Gastrocnemius medialis (tissue), 4 donors: ENCODE measurements at places on chromosomes 4 and X.
A peak's percentile ranks its signal among the peaks of the same experiment; 100 is the strongest.

DNA sequence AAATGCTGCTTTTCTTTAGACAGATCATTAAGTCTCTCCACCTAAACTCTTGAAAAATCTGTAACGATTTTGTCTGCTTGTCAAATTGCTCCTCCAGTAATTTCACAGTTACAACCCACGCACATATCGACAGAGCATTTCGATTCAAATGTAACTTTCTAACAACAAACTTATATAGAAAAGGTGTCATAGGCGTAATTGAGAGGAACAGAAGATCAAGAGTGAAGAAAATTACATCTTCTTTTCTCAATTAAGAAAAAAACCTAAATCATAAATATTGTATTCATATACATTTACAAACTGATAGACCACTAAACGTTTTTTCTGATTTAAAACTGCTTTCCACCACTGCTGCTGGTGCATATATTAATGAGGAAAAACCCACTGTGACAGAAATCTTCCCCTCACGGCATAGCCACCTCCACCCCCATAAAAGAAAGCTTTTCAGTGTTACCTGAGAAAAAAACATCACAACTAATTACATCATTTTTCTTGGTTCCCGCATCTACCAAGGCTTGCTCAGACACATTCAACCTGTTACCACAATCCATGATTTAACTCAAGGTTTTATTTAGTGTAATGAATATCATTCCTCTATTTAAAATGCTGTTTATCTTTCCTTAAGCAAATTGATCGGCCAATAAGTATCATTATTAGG lies 1.9 kb downstream of the GPM6A start:
- no peaks in the 10 kb centered on the region for H3K27me3 ChIP-seq
- no peaks in the 10 kb centered on the region for H3K4me1 ChIP-seq
- no peak overlapping the region for H3K27ac ChIP-seq

- H3K4me3 ChIP-seq: peak overlapping the region; percentile 58
- no peaks in the 10 kb centered on the region for H3K4me1 ChIP-seq
- DNase-seq: no peak
These were observed 62.4 kb downstream of the TRAPPC11 start for GRCh38 chr4:183721207-183722081.

- no peak overlapping the region for H3K27ac ChIP-seq
- no peaks in the 10 kb centered on the region for H3K27me3 ChIP-seq
- no peaks in the 10 kb centered on the region for H3K36me3 ChIP-seq
- H3K4me3 ChIP-seq: no peak overlapping the region
These were observed 23.5 kb upstream of the ELF2 start for GRCh38 chr4:139200506-139200905.

- H3K36me3 ChIP-seq: no peaks in the 10 kb centered on the region
- H3K4me3 ChIP-seq: no peak overlapping the region
- H3K27ac ChIP-seq: no peak overlapping the region
- H3K27me3 ChIP-seq: no peaks in the 10 kb centered on the region
- no peak for DNase-seq
These were observed 325.0 kb downstream of the EVC2 start for GRCh38 chr4:5383191-5383980.

DNA sequence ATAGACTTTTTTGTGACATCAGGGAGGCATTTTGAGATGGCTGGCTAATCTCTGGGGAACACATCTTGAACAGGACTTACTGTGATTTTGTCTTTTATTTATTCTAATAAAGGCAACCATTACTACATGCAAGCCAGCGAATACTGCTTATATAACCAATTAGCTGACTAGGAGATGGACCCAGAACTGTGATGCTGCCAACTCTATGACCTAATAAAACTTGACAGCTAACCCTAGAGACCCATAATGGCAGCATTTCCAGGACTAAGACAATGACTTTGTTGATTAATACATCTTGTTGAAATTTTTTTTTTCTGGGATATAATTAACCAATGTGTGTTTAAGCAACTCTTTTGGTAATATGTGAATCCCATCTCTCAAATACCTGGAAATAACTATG lies 584.6 kb downstream of the PRR32 start:
- no peak overlapping the region for H3K27ac ChIP-seq
- no peak overlapping the region for H3K4me3 ChIP-seq
- DNase-seq: no peak
- H3K4me1 ChIP-seq: no peaks in the 10 kb centered on the region
- H3K27me3 ChIP-seq: no peaks in the 10 kb centered on the region
- no peaks in the 10 kb centered on the region for H3K36me3 ChIP-seq

- H3K27me3 ChIP-seq: no peaks in the 10 kb centered on the region
- H3K4me1 ChIP-seq: peaks cover 45% of the 10 kb centered on the region
- H3K4me3 ChIP-seq: no peak overlapping the region
- H3K27ac ChIP-seq: peak overlapping the region; percentile 74
- DNase-seq: no peak
These were observed 121.3 kb downstream of the FHIP1A start for GRCh38 chr4:151530230-151530629.

DNA sequence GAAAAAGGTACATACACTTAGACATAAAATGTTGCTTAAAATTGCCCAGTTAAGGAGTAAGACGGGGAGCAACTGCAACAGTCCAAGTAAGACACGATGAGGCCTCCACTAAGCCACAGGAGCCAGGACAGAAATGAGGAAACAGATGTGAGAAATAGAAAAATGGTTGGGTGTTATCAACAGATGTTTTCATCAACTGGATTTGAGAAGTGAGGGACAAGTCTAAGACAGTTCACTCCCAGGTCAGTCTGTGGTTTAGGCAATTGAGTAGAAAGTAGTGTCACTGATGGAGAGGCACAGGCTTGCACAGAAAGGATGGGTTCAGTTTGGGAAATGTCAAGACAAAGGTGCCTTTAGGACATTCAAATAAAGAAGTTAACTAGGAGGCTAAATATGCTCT lies 23.5 kb upstream of the PHF8 start:
- H3K27ac ChIP-seq: no peak overlapping the region
- no peaks in the 10 kb centered on the region for H3K36me3 ChIP-seq
- H3K4me1 ChIP-seq: no peaks in the 10 kb centered on the region
- no peak overlapping the region for H3K4me3 ChIP-seq
- no peak for DNase-seq
